NCI-H1694 (cell line): ENCODE measurements at places on chromosomes 6 and 20.
A peak's percentile ranks its signal among the peaks of the same experiment; 100 is the strongest.

DNA sequence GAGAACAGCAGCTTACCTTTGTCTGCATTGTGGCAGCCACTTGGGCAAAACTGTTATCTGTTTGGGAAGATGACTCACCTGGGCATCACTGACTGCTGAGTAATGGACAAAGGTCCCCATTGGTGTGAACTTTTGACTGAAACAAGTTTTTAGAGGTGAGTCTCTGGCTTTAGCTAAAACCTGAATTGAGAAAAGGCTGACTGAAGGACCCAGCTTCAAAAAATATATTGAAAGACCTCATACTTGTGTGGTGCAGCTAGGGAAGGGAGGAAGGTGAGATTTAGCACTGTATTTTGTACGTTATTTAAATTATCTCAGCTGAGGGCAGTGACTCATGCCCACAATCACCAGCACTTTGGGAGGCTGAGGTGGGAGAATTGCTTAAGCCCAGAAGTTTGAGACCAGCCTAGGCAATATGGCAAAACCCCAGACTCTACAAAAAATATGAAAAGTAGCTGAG is 4.5 kb upstream of the CITED2 start:
- DNase-seq = no peak

- DNase-seq = no peak
These were observed 41.6 kb upstream of the RAB23 start for GRCh38 chr6:57263739-57264138.

GRCh38 chr6:42740725-42741124 is 5.2 kb downstream of the TBCC start:
- no peak for DNase-seq

DNA sequence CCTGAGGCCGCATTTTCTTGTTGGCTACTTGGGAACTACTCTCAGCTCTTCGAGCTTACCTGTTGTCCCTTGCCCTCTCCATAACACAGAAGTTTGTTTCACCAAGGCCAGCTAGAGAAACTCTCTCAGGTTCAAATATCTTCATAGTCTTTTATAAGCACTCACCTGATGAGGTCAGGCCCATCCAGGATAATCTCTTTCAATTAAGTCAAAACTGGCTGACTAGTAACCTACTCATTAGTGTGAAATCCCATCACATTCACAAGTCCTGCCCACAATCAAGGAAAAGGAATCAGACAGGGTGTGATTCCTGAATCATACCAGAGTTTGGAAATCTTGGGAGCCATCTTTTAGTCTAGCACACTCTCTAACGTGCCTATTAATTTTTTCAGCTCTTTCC is 195.2 kb upstream of the HS3ST5 start:
- no peak for DNase-seq

DNA sequence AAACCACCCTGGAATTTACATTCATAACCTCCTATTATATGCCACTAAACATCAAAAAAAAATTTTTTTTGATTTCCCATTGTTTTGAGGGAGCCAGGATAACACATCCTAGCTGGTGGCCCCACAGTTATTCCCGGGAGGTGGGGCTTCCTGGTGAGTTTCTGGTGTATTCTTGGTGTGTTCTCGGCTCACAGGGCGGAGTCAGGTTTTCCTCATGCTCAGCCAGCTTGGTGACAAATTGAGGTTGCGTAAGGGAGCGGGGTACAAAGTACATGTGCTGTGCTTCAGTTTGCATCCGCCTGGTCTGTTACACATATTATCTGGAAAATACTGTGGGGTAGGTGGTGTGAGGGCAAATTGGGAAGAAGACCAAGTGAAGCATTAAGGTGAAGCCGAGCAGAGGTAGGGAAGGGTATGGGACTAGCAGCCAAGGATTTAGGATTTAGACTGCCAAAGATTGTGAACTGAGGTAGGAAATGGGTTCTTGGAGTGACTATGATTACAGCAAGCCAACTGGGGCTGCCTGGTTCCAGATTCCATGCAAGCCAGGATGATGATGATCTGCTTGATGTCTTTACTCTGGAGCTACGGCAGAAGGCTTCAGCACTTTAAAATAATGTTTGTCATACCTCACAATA is 46.2 kb upstream of the EEF1A1 start:
- DNase-seq = no peak

- DNase-seq = no peak
These were observed 285.3 kb downstream of the HIVEP2 start for GRCh38 chr6:142659661-142660060.

GRCh38 chr6:139909992-139910391 is 535.5 kb upstream of the CITED2 start:
- no peak for DNase-seq

GRCh38 chr6:116666869-116667268 is 1.7 kb downstream of the ZUP1 start:
- DNase-seq = no peak

- peak; percentile 8 for DNase-seq
These were observed 41.9 kb upstream of the SUPT3H start for GRCh38 chr6:45419571-45420082.

- DNase-seq = no peak
These were observed 339.0 kb downstream of the SYNE1 start for GRCh38 chr6:152298055-152298647.

GRCh38 chr6:134247231-134247833 is 70.6 kb downstream of the SGK1 start:
- DNase-seq = no peak

GRCh38 chr6:71124340-71124739 is 164.3 kb upstream of the OGFRL1 start:
- DNase-seq = no peak

DNA sequence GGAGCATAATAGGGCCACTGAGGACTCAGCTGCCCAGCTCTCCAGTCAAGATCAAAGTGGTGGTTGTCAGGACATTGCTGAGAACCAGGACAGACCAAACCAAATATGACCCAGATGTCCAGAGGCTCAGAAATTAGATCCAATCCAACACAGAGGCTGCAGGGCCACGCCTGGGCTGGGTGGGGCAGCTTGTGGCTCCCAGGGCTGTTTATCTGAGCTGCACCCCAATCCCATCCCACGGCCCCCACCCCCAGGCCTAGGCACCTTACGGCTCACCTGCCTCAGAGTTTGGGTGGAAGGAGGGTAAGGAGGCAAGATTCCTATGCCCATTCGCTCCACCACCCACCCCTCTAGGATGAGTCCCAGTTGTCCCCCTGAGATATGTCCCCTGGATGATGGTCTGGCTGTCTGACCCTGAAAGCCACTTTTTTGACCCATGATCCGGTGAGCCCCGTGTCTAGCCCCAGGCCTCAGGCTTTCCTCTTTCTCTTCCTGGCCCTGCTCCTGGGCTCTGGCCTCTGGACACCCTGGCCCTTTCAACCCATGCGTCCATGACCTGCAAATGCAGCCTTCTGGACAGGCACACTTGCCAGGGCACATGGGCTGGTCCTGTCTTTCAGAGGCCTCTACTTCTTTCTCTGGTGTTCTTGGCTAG is 40.0 kb downstream of the CPXM1 start:
- DNase-seq = no peak

- DNase-seq = no peak
These were observed 560.4 kb upstream of the JAG1 start for GRCh38 chr20:11234181-11234580.

DNA sequence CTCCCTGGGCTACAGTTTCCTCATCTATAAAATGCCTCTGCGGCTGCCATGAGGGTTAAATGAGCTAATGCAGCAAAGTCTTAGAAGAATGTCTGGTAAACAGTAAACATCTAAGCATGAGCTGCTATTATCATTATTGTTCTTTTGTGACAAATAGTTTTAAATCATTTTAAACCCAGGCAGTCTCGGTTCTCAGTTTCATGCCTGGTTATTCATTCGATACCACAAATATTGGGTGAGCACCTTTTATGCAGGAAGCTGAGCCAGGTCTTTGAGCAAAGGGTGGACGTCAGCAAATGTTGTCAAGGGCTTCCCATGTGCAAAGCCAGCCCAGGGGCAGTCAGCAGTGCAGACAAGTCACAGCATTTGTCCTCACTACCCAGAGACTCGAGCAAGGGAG is 128.7 kb downstream of the NFATC2 start:
- DNase-seq = no peak

DNA sequence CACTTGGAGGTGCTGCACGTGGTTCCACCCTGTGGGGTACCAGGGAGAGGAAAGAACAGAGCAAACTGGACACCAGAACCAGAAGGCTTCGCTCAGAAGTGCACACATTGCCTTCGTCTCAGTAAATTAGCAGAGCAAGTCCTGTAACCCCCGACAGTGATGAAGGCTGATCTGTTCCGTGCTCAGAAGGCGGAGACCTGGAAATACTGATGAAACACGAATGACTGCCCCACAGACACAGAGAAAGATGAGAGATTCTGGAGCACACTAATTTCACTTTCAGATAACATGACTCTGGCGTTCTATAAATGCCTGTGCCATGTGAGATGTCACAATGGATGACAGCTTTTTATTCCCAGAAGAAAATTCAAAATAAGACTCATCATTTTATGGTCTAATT is 44.2 kb upstream of the CCR6 start:
- DNase-seq = no peak

DNA sequence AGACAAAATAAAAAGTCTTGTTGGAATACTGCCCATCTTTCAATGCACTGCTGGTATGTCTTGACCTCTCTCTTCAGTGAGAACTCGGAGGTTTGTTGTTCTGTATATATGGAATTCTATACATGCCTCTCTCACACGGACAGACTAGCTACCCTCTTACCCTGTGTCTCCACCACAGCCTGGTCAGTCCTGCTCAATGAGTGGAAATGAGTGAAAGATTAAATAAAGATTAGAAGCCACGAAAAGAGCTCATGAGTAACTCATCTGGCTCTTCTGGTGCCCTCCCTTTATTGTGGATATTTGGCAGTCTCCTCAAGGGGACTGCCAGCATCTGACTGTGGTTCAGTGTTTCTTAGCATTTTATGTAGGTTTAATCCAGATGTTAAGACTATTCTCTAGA is 262.8 kb upstream of the MAP3K7 start:
- no peak for DNase-seq

GRCh38 chr20:49186535-49187329 is 1.4 kb downstream of the STAU1 start:
- DNase-seq = no peak

- no peak for DNase-seq
These were observed 279.4 kb downstream of the RFPL4B start for GRCh38 chr6:112626468-112627082.

- DNase-seq = no peak
These were observed 151.7 kb upstream of the AKAP12 start for GRCh38 chr6:151087861-151088598.

DNA sequence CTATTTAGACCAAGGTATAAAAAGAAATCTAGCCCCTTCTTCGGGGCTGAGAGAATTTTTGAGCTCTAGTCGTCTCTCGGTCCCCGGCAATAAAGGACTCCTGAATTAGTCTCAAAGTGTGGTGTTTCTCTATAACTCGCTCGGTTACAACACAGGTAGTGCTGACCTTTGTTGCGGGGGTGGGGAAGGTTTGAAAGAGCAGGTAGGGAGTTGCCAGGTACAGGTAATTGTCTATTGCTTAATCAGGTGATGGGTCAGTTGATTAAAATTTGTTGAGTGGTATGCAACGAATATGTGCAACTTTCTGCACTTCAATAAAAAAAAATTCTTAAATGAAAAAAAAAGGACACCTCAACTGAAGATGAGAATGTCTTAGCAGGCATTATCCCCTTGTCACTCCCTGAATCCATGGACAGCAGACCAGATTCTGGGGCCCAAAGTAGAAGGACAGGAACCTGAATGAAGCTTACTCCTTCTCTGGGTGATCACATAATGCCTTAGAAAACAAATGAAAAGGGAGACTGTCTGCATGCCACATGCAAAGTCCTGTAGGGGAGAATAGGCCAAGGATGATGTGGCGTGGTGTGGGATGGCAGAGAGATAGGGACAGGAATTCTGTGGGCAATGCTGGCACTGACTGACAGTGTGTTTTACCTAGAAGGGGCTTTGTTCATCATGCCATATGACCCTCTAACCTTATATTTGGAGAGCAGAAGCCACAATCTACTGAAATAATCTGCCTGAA is 157.6 kb upstream of the OLIG3 start:
- no peak for DNase-seq

DNA sequence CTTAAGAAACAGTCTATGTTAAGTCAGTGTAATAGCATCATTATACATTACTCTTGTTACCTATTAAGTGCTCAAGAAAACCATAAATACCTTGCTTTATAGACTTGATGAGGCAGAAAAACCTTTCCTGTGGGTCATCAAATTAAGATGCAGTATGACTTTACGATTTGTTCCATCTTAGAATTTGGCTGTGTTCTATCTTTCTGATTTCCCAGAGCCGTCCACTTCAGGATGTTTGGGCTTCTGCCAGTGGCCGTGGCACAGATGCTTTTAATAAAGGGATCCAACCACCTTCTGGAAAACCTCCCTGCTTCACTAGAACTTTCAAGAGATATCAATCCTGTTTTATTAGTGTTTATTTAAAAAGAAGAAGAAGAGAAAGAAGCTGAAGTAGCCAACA is 71.2 kb downstream of the PDE7B start:
- DNase-seq = no peak

- DNase-seq = no peak
These were observed 27.0 kb downstream of the CBFA2T2 start for GRCh38 chr20:33516882-33517281.

DNA sequence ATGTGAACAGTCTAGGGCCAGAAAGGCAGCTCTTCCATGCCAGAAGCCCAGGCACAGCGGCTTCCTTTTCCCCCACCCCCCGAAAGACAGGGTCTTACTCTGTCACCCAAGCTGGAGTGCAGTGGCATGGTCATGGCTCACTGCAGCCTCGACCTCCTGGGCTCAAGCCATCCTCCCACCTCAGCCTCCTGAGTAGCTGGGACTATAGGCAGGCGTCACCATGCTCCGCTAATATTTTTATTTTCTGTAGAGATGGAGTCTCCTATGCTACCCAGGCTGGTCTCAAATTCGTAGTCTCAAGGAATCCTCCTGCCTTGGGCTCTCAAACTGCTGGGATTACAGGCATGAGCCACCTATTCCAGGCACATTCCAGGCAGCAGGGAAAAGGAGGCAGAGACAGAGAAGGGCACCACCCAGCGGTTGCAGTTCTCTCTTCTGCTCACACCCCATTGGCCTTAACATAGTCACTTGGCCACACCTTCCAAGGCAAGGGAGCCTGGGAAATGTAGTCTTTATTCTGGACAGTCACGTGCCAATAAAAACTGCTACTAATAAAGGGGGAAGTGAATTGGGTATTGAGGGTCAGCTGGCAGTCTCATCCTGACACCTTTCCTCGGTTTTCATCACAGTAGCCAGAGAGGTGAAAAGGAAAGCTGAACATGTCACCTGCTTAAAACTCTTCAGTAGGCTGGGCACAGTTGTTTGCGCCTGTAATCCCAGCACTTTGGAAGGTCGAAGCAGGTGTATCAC is 205.9 kb downstream of the ZMYND8 start:
- DNase-seq = peak; percentile 45
